ENCODE measurements at places on chromosomes 4 and X.

GRCh38 chr4:172011196-172011595, 198.0 kb downstream of the GALNTL6 start:
- DNase-seq: no peak

GRCh38 chrX:63758011-63758410, 27.0 kb downstream of the ARHGEF9 start:
- no peak for DNase-seq

DNA sequence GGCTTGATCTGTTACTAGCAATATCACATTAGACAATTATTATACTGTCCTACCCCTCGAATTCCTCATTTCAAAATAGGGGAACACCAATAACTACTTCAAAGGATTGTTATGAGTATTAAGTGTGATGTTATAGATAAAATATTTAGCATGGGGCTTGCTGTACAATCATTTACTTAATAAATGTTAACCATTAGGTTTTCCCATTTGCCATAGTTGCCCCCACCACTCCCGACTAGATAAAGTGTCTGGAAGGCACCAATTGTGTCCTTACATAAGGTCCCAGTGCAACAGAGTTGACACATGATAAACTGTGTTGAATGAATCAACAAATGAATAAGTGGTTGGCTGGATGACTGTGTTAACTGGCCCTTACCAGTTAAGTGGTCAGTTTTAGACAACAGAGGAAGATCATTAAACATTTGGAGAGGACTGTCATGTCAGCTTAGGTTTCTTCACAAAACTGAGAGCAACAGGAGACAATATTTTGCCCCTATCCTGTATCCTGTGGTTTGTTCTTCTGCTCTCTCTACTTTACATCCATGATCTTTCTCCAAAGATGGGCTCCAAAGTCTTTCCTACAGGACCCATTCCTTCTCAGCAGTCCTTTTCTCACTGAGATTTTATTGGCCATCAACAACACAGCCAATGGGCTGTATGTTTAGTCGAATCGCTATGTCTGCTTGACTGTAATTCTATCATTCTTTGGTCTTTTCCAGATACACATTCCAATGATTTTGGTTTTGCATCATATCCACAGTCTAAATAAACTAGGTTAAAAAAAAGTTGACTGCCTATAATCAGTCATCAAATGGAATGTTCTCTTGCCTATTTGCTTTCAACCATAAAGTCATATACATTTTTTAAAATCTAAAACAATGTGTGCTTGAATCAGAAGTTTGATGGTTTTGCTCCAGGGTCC, 74.4 kb downstream of the RNF150 start:
- no peak for DNase-seq

DNA sequence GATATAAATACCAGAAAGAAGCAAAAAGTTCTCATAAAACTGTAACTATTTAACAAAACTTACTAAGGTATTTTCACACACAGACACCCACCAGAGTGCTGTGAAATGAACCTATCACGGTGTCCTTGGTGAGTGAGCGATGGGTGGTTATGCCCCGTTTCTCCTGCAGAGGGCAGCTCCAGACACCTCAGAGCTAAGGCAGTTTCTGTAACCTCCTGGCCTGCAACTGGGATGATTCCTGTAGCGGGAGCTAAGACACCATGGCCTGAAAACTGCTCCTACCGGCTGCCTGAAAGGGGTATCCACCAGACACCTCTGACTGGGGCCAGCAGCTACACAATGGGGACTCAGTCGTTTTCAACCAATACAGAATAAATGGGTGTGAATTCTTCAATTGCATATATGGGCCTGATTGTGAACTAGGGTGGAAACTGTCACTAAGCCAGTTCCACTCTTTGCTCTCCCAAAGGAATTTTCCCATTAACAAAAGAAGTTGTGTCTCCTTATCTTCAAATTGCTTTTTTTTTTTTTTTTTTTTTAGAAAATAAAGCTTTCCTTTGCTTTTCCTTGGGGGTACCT, 2375.8 kb upstream of the TENM3 start:
- peak; percentile 1 for DNase-seq

GRCh38 chr4:123304151-123304964, 92.2 kb upstream of the SPRY1 start:
- DNase-seq: no peak

- DNase-seq: no peak
Observed at GRCh38 chr4:28209371-28209924, 1348.8 kb downstream of the STIM2 start.

DNA sequence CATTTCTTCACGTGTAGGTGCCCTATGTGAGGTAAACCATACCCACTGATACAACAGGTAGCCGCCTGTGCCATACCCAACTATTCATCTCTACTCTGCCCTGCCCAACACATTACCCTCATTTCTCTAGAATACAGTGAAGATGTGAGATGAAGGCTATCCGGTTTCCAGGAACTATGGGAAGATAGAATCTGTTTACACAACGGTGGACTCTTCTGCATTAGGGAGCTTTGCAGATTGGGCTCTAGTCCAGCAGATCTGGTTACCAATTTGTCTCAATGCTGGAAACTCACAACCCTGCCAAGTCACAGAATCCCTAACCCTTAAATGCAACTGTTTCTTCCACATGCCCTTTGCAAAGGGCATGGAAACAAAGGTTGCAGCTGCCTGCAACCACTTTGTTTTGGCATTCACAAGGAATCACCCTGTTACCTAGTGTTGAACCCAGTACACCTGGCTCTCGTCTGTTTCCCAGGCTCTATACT, 6.4 kb upstream of the SLAIN2 start:
- no peak for DNase-seq

- no peak for DNase-seq
Observed at GRCh38 chr4:19386786-19387185, 864.9 kb upstream of the SLIT2 start.

DNA sequence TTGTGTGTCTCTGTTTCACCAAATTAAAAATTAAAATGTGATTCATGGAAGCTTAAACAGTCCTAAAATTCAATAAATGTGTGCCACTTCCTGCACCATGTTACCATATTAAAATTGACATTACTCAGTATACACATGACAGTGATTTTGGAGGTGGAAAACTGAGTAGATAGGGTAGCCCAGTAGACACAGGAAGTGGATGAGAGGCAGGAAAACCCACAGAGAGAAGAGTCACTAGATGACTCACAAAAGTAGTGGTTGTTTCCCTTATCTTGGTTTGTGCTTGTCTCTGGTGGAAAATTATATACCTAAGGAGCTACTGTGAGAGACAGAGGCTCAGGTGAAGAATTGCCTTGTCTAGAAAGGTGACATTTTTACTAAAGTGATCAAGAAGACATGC, 375.8 kb upstream of the CXorf51B start:
- no peak for DNase-seq
